ENCODE measurements at places on chromosomes 16 and 17.

DNA sequence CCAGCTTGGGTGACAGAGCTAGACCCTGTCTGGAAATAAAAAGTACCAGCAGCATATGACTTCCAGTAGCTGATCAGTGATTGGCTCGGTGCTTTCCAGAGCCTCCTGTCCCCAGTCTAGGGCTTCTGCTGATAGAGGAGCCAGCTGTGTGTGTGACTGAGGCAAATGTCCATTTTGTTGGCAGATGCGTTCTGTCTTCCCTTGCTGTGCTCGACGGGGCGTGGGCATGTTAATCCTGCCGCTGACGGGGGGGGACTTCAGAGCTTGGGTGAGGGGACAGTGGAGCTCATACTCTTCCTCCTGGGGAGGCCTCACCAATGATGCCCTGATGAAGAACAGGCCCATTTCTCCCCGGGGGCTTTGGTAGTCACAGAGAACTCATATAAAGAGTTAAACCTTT is 14.6 kb downstream of the KCTD2 start:
- no peak for DNase-seq

DNA sequence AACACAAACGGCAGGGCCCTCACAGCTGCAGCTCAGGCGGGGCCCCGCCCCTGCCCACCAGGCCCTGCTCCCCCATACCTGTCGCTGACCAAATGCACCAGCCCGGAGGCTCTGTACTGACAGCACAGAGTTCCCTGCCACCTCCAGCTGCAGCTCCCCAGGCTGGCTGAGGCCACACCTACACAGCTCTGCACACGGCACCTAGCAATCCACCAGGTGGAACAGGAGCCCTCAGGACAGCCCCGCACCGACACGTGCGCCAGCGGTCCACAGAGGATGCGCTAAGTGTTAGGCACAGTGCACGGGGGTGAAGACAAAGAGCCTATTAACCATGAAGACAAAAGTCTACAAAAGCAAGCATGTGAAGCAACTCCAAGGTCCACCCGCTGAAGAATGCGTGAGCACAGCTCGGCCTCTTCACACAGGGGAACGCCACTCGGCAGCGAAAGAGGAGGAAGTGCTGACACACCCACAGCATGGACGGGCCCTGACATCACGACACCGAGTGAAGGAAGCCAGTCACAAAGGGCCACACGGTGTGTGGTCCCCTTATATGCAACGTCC is 5.4 kb downstream of the ZCCHC14 start:
- no peak for DNase-seq

DNA sequence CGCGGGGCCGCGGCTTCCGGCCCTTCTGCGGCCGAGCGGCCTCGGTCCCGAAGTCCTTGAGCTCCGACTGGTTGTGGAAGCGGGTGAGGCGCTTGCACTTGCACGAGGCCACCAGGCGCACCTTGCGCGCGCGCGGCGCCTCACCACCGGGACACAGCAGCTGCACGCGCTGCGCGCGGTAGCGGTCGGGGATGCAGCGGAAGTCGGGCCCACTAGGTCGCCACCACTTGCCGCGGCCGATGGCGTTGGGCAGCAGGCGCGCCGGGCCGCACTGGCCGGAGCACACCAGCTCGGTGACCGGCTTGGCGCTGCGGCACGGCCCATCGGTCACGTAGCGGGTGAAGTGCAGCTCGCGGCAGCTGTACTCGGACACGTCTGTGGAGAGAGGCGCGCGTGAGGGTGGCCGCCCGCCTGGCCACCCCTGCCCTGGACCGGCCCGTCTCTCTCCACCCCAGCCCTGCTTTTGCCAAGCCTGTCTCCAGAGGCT is 3.2 kb downstream of the SOST start:
- no peak for DNase-seq

DNA sequence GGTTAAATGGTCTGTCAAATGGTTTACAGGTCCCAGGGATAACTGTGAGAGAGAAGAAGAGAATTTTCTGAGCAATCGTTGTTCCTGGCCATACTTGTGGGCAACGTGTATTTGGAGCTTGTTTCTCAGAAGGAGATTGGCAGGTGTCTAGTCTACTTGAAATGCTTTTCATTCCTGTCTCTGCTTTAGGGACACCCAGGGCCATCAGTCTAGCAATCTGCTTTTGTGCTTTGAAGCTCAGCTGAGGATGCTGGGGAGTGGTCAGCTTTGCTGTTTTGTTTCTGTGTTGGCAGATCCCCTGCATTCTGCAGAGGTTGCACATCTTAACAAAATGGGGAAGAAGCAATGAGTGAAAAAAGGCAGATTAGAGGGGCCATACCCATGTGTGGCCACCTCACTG is 193.7 kb downstream of the SHISA9 start:
- no peak for DNase-seq

GRCh38 chr17:59757470-59757869 is 50.0 kb downstream of the VMP1 start:
- no peak for DNase-seq

- DNase-seq = no peak
Measured at GRCh38 chr17:80485846-80486245, 9.4 kb upstream of the NPTX1 start.

DNA sequence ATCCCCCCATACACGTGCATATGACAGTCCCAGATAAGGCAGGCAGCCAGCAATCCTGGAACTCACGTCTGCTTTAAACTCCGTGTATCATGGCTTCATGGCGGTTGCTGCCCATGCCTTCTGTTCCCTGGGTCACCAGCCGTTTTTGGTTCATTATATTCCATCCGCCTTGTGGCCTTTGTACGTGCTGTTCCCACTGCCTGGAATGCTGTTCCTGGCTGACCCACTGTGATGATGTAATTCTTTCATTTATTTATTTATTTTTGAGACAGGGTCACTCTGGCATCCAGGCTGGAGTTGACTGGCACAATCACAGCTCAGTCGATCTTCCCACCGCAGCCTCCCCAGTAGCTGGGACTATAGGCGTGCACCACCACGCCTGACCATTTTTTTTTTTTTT is 136.7 kb upstream of the GSE1 start:
- no peak for DNase-seq

DNA sequence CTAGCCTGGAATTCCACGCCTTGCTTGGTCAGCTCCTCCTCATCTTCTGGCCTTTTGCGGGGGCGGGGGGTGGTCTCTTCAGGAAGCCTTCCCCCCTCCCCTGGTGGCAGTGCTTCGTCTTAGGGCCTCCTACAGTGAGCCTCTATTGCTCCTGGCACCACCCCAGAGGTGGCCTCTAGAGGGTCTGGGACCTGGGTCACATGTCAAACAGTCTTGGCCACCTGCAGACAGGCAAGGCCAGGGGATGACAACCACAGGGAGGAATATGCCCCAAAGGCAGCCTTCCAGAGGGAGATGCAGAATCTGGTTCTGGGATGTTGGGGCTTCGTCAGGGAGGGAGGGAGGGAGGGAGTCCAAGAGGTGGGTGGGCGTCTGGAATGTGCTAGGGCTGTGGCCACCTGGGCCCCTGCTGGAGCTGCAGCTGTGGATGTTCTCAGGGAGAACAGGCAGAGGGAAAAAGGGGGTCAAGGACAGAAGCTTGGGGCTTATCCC is 50.6 kb downstream of the SMPD3 start:
- DNase-seq = no peak

GRCh38 chr17:42920106-42920900 is 19.7 kb downstream of the G6PC1 start:
- DNase-seq = no peak

All from smooth muscle cell of the brain vasculature (primary cell).